Heart right ventricle (tissue), 16 donors: ENCODE measurements at places on chromosomes 6 and 20.

GRCh38 chr20:58559368-58559729 lies 44.1 kb upstream of the APCDD1L start:
- peaks cover 6% of the 10 kb centered on the region for H3K27me3 ChIP-seq
- H3K4me1 ChIP-seq: no peaks in the 10 kb centered on the region
- no peak overlapping the region for H3K4me3 ChIP-seq
- H3K27ac ChIP-seq: no peak overlapping the region
- no peaks in the 10 kb centered on the region for H3K36me3 ChIP-seq

DNA sequence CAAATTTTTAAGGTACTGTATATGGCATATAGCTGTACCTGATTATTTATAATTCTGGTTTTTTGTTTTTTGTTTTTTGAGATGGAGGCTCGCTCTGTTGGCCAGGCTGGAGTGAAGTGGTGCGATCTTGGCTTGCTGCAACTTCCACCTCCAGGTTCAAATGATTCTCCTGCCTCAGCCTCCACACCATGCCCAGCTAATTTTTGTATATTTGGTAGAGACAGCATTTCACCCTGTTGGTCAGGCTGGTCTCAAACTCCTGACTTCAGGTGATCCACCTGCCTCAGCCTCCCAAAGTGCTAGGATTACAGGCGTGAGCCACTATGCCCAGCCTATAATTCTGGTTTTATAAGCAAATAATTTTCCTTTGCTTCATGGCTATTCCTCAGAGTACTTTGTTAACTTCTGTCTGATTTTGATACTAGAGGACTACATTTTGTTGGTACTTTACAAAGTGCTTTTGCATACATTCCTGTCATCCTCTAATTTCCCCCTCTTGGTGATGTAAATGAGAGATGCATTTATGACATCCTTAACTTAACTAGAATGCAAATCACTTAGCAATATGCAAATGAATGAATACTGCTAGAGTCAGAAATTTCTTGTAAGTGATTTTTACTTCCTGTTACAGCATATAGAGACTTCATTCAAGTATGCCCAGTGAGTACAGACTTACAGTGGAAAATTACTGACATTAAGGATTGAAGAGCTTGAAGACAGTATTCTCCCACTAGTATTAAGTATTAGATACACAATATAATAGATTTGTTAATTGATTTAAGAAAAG lies 35.7 kb upstream of the ARID1B start:
- H3K27ac ChIP-seq: no peak overlapping the region
- no peak for DNase-seq
- no peaks in the 10 kb centered on the region for H3K4me1 ChIP-seq
- no peaks in the 10 kb centered on the region for H3K36me3 ChIP-seq
- H3K4me3 ChIP-seq: no peak overlapping the region

- no peaks in the 10 kb centered on the region for H3K27me3 ChIP-seq
- no peaks in the 10 kb centered on the region for H3K36me3 ChIP-seq
- H3K4me1 ChIP-seq: no peaks in the 10 kb centered on the region
- H3K4me3 ChIP-seq: no peak overlapping the region
- no peak for DNase-seq
Observed at GRCh38 chr20:37390891-37391525, 45.1 kb downstream of the SRC start.

DNA sequence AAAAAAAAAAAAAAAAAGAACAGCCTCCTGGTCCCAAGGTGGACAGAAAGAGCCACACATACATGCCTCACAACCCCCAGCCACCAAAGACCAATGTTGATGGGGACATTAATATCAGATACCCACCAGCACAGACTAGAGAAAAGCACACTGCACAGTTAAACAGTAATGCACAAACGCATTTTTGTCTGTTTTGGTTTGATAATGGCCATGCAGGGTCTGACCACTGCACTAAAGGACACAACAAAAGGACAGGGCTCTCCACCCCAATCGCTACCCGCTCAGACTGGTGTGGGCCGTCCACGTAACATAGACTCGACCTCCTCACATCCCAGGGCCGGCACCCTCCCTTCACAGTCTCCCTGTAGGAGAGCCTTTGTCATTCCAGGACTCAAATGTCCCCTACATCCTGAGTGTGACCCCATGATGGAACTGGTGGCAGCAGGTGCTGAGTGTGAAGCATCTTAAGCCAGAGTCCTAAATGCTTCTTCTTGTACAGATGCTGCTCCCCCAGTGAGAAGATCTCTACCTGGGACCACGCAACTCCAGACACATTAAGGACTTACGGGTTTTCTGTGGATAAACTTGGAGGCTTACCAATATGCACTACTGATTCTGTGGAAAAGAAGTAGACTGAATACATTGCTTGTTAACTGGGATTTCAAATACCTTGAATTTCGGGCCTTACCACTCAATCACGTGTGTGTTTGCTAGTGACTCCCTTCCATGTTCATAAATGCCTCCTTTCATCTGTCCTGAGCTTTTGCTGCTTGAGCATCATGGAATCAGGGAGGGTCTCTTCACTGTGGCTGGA lies 28.0 kb downstream of the RRBP1 start:
- H3K4me3 ChIP-seq: no peak overlapping the region
- H3K36me3 ChIP-seq: peaks cover 3% of the 10 kb centered on the region
- H3K4me1 ChIP-seq: peaks cover 36% of the 10 kb centered on the region
- DNase-seq: no peak

DNA sequence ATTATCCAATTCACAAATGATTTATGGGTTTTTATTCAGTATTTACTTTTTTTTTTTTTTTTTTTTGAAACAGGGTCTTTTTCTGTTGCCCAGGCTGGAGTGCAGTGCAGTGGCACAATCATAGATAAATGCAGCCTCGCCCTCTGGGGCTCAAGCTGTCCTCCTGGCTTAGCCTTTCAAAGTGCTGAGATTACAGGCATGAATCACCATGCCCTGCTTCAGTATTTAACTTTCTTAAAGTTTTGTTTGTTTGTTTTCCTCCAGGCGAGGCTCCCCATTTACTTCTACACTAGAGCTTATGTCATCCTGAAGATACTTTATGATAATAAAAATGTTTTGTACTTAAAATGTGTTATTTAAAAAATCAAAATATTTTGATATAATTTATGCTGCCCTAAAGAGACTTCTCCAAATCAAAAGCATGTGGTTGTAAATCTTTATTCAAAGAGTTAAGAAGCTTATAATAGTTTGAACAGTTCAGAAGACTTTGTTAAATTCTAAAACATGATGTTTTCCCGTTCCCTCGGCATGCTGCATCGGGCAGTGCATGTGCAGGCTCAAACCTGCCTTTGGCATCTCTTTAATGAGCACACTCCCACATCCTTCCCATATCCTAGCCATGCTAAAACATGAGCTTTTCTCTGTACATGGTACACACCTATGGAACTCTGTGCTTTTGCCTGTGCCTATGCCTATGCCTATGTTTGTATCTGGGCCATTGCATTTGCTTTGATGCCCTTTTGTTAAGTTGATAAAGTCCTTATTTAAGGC lies 11.0 kb downstream of the SMPDL3A start:
- no peak overlapping the region for H3K27ac ChIP-seq
- H3K27me3 ChIP-seq: no peaks in the 10 kb centered on the region
- H3K4me3 ChIP-seq: no peak overlapping the region
- peaks cover 4% of the 10 kb centered on the region for H3K4me1 ChIP-seq

GRCh38 chr6:119895626-119896025 lies 546.1 kb upstream of the MAN1A1 start:
- H3K36me3 ChIP-seq: no peaks in the 10 kb centered on the region
- no peaks in the 10 kb centered on the region for H3K4me1 ChIP-seq
- no peak overlapping the region for H3K4me3 ChIP-seq
- no peak overlapping the region for H3K27ac ChIP-seq
- DNase-seq: no peak

DNA sequence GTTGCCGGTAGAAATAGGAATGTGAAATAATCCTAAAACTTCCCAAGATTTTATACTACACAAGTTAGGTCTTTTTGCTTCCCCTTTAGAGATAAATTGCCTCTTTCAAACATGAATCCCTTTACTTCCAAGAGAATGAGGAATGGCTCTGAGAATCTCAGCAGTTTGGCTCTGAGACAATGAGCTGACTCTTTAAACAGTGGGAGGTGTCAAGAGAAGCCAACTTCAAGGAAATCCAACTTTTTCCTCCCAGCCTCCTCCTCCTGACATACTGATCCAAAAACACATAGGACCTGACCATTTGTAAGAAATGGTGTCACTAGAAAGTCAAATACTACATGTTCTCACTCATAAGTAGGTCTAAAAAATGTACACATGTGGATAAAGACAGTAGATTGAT lies 154.2 kb downstream of the ALDH8A1 start:
- no peaks in the 10 kb centered on the region for H3K27me3 ChIP-seq
- H3K36me3 ChIP-seq: no peaks in the 10 kb centered on the region
- H3K27ac ChIP-seq: no peak overlapping the region
- H3K4me3 ChIP-seq: no peak overlapping the region
